ENCODE measurements at places on chromosomes 1 and 21.

- no peak overlapping the region for H3K4me3 ChIP-seq
- no peaks in the 10 kb centered on the region for H3K4me1 ChIP-seq
- H3K36me3 ChIP-seq: no peaks in the 10 kb centered on the region
- no peak overlapping the region for H3K27ac ChIP-seq
- DNase-seq: no peak
These were observed 60.7 kb upstream of the BTG3 start for GRCh38 chr21:17673261-17674020.

DNA sequence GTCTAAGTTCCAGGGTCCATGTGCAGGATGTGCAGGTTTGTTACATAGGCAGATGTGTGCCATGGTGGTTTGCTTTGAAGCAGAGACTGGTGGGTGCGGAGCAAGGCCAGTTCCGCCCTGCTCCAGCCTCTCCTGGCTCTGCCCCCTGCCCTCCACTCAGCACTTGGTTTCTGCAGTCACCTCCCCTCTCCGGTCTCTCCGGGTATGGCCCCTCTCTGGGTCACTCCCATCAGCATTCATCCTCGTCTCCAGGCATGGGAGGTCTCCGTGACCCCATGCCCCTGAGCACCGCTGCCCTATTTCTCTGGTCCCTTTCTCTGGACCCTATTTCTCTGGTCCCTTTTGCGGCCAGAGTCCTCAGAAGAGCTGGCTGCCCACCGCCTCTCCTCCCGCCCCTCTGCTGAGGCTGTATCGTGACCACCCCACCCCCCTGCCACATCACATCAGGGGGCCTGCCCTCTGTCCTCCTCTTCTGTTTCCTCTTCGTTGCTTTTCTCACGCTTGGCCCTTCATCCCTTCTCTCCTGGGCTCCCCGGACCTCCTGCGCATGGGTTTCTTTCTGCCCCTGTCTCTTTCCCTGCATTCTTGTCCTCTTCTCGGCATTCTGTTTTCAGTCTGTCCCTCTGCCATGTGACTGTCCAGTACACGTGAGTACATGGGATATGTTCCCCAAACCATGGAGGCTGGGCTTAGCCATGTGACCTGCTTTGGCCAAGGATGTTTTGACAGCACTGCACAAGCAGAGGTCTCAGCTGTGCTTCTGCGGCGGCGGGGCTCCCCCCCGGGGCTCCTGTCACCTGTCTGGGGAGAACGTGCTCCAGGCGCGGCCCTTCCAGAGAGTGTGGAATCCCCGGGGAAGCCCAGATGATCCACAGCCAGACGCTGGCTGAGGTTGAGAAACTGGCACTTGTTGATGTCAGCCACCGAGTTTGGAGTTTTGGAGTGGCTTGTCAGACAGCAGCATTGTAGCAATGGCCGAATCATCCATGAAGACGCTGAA is 54.4 kb upstream of the C1orf174 start:
- H3K4me3 ChIP-seq: no peak overlapping the region
- no peaks in the 10 kb centered on the region for H3K27me3 ChIP-seq
- DNase-seq: no peak
- no peak overlapping the region for H3K27ac ChIP-seq

DNA sequence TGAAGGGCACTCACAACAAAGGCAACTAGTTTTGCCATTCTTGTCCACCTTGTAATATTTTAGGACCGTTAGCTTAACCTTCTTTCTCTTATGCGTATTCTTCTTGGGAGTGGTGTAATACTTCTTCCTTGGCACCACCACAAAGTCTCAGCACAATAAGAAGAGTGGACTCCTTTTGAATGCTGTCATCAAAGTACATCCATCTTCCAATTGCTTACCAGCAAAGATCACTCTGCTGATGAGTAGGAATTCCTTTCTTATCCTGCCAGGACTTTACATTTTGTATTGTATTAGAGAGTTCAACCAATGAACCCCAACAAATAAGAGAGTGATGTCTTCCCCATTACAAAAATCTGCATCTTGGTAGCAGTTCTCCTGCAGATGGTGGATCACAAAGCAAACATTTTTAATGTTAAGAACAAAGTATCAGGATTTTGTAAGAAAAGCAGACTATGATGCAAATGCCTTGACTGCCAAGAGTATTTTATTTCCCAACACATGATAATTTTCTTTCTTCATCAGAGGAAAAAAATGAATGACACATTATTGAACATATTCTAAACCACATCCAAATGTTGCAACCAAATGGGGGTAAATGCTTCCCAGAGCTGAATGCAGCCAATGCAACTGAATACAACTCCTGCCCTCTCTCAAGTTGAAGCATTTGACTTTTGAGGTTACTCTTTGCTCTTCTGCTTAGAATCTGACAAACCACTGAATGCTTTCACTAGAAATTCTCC is 5.1 kb upstream of the ARNT start:
- H3K27ac ChIP-seq: no peak overlapping the region
- no peaks in the 10 kb centered on the region for H3K4me1 ChIP-seq
- no peak for DNase-seq
- no peaks in the 10 kb centered on the region for H3K27me3 ChIP-seq
- H3K36me3 ChIP-seq: no peaks in the 10 kb centered on the region

DNA sequence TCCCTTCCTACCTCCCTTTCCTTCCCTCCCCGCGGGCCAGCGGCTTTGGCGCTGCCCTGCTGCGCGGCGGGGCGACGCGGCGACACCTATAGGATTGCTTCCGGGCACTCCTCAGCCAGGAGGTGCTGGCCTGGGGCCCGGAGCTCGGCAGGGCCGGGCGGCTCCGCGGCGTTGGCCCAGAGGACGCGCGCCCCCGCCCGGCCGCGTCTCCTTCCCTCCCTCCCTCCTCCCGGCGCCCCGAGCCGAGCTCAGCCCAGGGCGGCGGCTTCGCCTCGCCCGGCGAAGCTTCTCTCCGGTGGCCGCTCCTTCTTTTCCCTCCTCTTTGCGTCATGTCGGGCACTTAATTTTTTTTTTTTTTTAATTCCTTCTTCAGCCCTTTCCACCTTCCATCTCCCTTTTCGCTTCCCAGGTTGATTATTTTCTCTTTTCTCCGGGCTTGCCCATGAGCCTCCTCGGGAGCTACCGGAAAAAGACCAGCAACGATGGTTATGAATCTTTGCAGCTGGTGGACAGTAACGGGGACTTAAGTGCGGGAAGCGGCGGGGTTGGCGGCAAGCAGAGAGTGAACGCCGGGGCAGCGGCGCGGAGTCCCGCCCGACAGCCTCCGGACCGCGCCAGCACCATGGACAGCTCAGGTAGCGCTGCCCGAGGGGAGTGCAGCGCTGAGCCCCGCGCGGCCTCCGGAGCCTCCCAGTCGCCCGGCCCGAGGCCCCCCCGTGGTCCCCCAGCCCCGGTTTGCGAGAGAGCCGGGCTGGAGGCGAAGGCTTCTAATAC is at the start of gene DNAJC6:
Gene DNAJC6 (plus strand): TSS at position 240 of the 774 bp plus-strand sequence. CDS start 203 bp downstream, at position 443.
- no peaks in the 10 kb centered on the region for H3K27me3 ChIP-seq
- no peak within 1 kb of the TSS for H3K4me3 ChIP-seq
- DNase-seq: no peak
- H3K4me1 ChIP-seq: no peaks in the 10 kb centered on the region
- H3K36me3 ChIP-seq: no peaks in the 10 kb centered on the region

DNA sequence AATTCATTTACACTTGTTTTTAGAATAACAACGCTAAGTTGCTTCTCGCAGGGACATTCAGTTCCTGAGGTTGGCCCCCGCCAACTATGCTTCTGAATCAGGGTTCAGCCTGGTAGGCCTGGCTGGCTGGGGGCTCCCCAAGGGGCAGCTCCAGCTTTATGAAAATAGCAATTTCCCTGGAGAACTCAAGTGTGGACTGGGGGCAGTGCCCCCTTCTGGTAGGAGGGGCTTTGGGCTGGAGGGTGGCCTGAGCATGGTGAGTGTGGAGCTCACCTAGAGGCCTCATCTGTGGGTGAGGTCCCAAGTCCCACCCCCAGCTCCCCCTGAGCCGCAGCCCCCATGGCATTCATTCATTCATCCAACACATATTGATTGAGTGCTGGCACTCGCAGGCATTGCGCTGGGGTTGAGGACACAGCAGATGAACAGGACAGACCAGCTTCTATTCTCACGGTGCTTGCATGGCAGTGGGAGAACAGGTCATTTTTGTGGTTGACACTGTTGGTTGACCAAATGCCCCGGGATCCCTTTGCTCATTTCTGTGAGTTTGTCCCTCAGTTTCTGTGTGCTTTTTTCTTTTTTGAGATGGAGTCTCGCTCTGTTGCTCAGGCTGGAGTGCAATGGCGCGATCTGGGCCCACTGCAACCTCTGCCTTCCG is 79.2 kb downstream of the UBIAD1 start:
- H3K4me3 ChIP-seq: no peak overlapping the region
- DNase-seq: no peak
- no peaks in the 10 kb centered on the region for H3K36me3 ChIP-seq
- peaks cover 3% of the 10 kb centered on the region for H3K27me3 ChIP-seq
- H3K27ac ChIP-seq: no peak overlapping the region
- H3K4me1 ChIP-seq: no peaks in the 10 kb centered on the region

DNA sequence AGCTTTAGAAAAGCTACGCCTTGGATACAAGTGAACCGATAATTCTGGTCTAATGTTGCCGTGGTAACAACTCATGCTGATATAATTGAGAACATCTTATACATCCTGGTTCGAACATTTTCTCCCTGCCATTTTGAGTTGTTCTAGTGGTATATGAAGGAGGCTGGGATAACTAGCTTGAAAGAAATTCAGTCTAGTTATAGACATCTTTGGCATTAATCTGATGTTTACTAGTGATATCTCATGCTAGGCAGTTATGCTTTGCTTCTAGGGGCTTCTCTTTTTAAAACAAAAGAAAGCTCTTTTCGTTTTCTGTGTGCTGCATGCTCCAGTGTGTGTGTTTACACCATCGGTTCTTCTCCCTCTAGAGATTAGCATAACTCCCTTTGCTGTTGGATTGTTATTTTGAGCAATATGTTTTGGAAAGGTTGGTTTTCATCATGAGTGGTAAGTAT is 20.5 kb downstream of the PRKACB start:
- H3K27me3 ChIP-seq: no peaks in the 10 kb centered on the region
- H3K4me1 ChIP-seq: peaks cover 9% of the 10 kb centered on the region
- no peak for DNase-seq
- no peaks in the 10 kb centered on the region for H3K36me3 ChIP-seq
- H3K4me3 ChIP-seq: no peak overlapping the region

DNA sequence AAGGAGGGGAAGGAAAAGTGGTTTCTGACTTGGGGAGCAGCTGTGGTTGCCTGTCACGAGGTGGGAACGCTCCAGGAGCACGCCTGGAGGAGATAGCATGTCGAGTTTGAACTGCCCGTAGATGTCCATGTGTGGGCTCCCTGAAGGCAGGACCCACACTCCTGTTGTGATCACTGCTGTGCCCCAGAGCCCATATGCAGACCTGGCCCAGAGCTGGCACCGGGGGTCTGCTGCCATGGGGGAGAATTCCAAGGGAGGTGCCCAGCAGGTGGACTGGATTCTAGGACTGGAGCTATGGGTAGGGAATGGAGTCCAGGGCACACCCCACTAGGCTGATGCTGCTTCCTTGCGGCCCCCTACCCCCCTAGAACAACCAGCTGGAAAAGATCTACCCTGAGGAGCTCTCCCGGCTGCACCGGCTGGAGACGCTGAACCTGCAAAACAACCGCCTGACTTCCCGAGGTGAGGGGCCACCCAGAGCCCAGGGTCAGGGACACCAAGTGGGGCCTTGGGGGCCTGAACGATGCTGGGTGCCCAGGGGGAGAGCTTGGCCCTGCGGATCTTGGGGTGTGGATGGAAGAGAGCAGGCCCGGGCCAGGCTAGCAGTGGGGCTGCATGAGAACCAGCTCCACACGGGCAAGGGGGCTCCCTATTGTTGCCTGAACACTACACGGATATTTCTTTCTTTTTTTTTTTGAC is 9.3 kb downstream of the PODN start:
- H3K4me3 ChIP-seq: no peak overlapping the region
- H3K36me3 ChIP-seq: no peaks in the 10 kb centered on the region
- DNase-seq: no peak
- H3K27ac ChIP-seq: no peak overlapping the region

GRCh38 chr1:115194506-115194905 is 105.2 kb upstream of the TSPAN2 start:
- no peak overlapping the region for H3K4me3 ChIP-seq
- peaks cover 3% of the 10 kb centered on the region for H3K27me3 ChIP-seq
- no peak for DNase-seq
- H3K27ac ChIP-seq: no peak overlapping the region

DNA sequence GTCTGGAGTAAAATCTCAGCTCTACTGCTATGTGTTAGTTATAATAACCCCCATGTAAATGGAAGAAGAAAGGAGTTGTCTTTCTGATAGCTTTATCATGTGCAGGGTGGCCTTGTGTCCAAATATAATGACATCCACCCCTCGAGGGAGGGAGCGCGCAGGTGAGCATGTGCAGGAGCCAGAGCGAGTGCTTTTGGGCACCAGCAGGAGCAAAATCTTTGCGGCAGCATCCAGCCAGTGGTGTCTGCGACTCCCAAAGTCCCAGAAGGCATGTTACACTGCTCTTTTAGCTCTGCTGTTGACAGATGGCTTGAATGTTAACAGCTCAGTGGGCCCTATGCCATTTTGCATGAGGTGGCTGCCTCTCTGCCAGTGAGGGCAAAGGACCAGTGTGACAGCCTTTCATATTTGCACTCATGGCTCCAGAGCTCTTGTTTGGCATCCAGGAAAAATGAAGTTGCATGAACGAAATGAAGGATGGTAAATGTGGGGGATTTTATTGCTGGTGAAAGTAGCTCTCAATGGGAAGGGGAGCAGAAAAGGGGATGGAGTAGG is 146.7 kb downstream of the HMCN1 start:
- no peak overlapping the region for H3K27ac ChIP-seq
- no peak for DNase-seq
- no peaks in the 10 kb centered on the region for H3K27me3 ChIP-seq
- H3K4me3 ChIP-seq: no peak overlapping the region
- H3K36me3 ChIP-seq: no peaks in the 10 kb centered on the region

DNA sequence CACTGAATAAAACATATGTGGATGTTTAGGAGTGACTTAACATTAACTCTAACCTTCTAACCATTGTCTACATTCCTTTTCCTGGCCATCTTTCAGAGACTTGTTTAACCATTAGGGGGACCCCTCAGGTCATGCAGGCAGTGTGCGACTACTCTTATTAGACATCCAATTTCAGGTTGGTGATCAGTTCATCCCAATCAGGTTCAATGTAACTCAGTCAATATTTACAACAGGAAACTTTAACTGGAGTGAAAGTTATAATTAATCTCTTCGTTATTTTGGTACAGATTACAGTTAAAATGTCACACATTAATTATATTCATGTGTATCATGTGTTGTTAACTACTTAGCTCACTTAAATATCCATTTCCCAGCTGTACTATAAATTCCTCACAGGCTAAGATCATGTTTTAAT is 68.8 kb upstream of the RGS1 start:
- H3K4me1 ChIP-seq: no peaks in the 10 kb centered on the region
- no peak overlapping the region for H3K27ac ChIP-seq
- H3K27me3 ChIP-seq: no peaks in the 10 kb centered on the region

DNA sequence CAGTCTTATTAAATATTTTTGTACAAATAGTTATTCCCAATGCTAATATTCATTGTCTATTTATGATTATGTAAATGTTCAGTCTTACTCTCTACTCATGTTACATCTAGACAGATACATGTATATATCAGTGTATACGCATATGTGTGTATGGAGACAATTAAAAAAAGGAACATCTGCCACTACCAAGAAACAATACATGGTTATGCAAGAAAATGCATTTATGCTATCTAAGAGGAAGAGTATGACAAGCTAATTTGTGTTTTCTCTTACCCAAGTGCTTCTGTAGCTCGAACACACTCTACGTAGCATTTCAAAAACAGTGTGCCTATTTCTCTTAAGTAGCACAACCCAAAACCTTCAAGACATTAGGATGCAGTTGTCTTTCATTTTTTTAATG is 6.1 kb upstream of the RLF start:
- DNase-seq: no peak
- H3K4me3 ChIP-seq: no peak overlapping the region
- H3K27me3 ChIP-seq: no peaks in the 10 kb centered on the region
- H3K27ac ChIP-seq: no peak overlapping the region
- no peaks in the 10 kb centered on the region for H3K36me3 ChIP-seq
- peaks cover 13% of the 10 kb centered on the region for H3K4me1 ChIP-seq
